Neuronal stem cell (in vitro differentiated cells): ENCODE measurements at places on chromosomes 11 and 22.

GRCh38 chr11:79438631-79439409, 2.0 kb downstream of the TENM4 start:
- peaks cover 15% of the 10 kb centered on the region for H3K4me1 ChIP-seq
- DNase-seq = peak; percentile 17
- no peak overlapping the region for H3K27ac ChIP-seq
- no peaks in the 10 kb centered on the region for H3K36me3 ChIP-seq
- peaks cover 2% of the 10 kb centered on the region for H3K27me3 ChIP-seq
- H3K4me3 ChIP-seq = peak overlapping the region; percentile 90

GRCh38 chr11:14446701-14447169, 52.9 kb downstream of the COPB1 start:
- peaks cover 2% of the 10 kb centered on the region for H3K4me1 ChIP-seq
- no peak overlapping the region for H3K27ac ChIP-seq
- H3K27me3 ChIP-seq = no peaks in the 10 kb centered on the region
- H3K36me3 ChIP-seq = no peaks in the 10 kb centered on the region
- no peak overlapping the region for H3K4me3 ChIP-seq

DNA sequence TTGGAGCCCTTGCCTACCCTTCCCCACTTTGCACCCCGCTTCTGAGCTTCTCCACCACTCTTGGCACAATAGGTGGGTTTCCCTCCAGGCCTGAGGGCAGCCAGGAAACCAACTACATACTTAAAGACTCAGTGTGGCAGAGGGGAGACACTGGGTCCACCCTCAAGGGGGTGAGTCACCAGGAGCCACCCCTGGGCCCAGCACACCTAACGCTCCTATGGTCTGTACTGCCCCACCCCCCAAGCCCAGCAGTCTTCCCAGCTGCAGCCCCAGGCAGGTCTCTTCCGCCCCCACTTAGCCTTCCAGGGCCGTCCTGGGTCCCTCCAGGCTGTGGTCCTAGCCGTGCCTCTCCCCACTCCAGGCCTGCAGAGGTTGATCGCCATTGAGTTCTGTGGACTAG, 3.2 kb upstream of the TMPRSS13 start:
- no peak overlapping the region for H3K4me3 ChIP-seq
- no peak for DNase-seq
- H3K36me3 ChIP-seq = no peaks in the 10 kb centered on the region
- H3K4me1 ChIP-seq = no peaks in the 10 kb centered on the region

DNA sequence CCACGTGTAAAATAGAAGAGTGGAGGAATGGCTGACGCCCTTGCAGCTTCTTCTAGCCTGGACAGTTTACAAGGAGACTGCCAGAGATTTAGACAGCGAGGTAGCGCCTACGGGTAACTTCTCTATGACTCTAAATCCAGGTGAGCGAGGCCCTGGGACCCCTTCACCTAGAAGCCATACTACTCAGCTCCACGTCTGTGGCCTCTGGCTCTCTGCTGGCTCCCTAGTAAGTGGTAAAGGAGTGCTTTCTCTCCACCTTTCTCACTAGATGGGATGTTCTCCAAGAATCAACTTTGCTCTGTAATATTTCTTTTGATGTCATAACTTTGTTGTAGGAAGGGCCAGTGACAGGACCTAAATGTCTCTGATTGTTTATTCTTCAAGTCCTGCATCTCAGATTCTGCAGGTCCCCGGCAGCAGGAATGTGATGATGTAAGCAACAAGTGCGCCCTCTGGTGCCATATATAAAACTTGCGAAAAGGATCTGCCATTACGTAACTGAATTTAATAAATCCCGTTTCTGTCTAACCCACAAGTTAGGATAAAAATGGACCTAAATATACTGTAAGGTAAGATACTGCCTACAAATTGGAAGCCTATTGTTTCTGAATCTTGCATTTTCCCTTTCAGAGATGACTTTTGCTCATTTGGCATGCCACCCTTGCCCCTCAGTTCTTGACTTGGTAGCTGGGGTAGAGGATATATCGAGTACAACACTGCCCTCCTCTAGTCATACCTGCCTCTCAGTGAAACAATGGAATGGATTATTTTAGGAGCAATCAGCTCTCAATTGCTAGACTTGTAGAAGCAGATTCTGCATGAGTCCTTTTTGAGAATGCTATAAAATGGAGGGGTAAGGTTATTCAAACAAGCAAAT, 11.0 kb upstream of the PTPN5 start:
- H3K4me3 ChIP-seq = no peak overlapping the region
- H3K27me3 ChIP-seq = no peaks in the 10 kb centered on the region
- no peaks in the 10 kb centered on the region for H3K4me1 ChIP-seq
- H3K27ac ChIP-seq = no peak overlapping the region
- no peaks in the 10 kb centered on the region for H3K36me3 ChIP-seq

GRCh38 chr11:86148345-86148747, 79.5 kb upstream of the PICALM start:
- H3K27ac ChIP-seq = no peak overlapping the region
- no peak for DNase-seq
- no peaks in the 10 kb centered on the region for H3K27me3 ChIP-seq
- no peak overlapping the region for H3K4me3 ChIP-seq

GRCh38 chr11:121733858-121734257, 281.1 kb upstream of the SORL1-AS1 start:
- H3K4me1 ChIP-seq = no peaks in the 10 kb centered on the region
- no peak overlapping the region for H3K27ac ChIP-seq
- no peak for DNase-seq
- no peaks in the 10 kb centered on the region for H3K36me3 ChIP-seq
- H3K4me3 ChIP-seq = no peak overlapping the region

GRCh38 chr22:49093192-49093880, 734.3 kb downstream of the BRD1 start:
- no peaks in the 10 kb centered on the region for H3K27me3 ChIP-seq
- DNase-seq = no peak
- no peaks in the 10 kb centered on the region for H3K36me3 ChIP-seq
- H3K4me3 ChIP-seq = no peak overlapping the region
- no peak overlapping the region for H3K27ac ChIP-seq

DNA sequence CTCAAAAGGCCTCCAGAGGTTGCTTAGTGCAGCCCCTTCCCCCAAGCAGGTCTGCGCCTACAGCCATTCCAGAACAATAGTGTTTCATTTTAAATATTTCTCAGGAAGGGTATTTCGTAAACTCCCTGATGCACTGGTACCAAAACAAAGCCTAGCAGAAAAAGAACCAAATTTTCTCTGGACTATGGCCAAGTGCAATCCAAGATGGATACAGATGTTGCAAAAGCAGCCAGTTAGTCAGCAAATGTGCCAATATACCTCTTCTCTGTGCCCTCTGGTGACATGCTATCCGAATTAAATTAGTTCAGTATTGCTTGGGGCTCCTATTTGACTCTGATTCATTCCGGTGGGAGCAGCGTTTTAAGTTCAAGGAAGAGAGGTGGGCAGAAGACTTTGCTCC, 247.8 kb downstream of the NTM start:
- no peaks in the 10 kb centered on the region for H3K4me1 ChIP-seq
- no peaks in the 10 kb centered on the region for H3K27me3 ChIP-seq
- no peaks in the 10 kb centered on the region for H3K36me3 ChIP-seq
- H3K4me3 ChIP-seq = no peak overlapping the region

- H3K4me3 ChIP-seq = no peak overlapping the region
- H3K27ac ChIP-seq = no peak overlapping the region
- H3K27me3 ChIP-seq = no peaks in the 10 kb centered on the region
- peaks cover 3% of the 10 kb centered on the region for H3K4me1 ChIP-seq
- DNase-seq = no peak
- H3K36me3 ChIP-seq = no peaks in the 10 kb centered on the region
These were observed 1526.5 kb downstream of the LRRC4C start for GRCh38 chr11:39932966-39933365.

DNA sequence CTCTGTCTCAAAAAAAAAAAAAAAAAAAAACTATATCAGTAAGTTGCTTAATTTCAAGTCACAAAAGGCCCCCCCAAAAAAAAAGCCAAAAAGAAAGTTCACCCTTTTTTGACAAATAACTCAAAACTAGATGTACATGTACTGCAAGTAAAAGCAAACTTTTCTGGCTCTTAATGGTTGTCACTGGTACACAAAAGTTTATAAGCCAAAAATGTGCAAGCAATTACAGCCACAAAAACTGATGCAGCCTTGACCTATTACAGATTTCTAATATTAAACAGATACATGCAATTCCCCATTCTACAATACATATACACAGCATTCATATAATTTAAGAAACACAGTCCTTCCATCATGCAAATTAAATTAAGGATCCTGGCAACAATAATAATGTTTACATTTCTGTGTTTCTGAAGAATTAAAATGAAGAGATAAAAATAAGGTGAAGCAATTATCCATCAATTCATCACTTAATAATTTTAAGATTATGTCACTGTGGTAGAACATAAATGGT, 18.6 kb downstream of the PICALM start:
- no peaks in the 10 kb centered on the region for H3K27me3 ChIP-seq
- DNase-seq = no peak
- H3K4me3 ChIP-seq = no peak overlapping the region
- H3K36me3 ChIP-seq = no peaks in the 10 kb centered on the region

DNA sequence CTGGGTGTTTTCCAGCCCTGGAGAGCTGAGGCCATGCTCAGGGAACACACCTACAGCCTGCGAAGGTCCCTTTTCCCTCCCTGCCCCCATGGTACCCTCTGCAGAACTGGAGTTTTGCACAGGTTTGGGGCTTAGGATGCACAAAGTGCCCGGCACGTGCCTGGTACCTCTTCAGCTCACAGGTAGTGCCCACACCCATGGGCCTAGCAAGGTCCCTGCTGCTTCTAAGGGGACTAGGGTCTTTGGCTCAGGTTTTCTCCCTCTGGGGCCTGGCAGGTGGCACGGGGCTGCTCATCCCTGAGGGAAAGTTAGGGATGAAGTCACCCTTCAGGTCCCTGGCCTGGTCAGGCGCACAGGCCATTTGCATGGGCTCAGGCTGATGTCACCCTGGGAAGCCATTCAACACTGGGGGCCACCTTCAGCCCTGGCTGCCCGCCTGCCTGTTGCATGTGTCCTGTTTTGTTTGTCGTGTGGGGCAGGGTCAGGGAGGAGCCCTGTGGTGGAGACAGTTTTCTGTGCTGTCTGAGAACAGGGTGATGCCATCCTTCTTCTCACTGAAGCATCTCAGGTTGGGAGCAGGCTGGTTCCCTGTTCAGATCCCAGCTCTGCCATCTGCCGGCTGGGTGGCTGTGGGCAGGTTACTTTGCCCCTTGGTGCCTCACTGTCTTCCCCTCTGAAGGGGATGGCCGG, 68.3 kb upstream of the CRYBB3 start:
- DNase-seq = no peak
- peak overlapping the region; percentile 5 for H3K4me3 ChIP-seq
- H3K27ac ChIP-seq = no peak overlapping the region
- H3K4me1 ChIP-seq = peaks cover 14% of the 10 kb centered on the region

DNA sequence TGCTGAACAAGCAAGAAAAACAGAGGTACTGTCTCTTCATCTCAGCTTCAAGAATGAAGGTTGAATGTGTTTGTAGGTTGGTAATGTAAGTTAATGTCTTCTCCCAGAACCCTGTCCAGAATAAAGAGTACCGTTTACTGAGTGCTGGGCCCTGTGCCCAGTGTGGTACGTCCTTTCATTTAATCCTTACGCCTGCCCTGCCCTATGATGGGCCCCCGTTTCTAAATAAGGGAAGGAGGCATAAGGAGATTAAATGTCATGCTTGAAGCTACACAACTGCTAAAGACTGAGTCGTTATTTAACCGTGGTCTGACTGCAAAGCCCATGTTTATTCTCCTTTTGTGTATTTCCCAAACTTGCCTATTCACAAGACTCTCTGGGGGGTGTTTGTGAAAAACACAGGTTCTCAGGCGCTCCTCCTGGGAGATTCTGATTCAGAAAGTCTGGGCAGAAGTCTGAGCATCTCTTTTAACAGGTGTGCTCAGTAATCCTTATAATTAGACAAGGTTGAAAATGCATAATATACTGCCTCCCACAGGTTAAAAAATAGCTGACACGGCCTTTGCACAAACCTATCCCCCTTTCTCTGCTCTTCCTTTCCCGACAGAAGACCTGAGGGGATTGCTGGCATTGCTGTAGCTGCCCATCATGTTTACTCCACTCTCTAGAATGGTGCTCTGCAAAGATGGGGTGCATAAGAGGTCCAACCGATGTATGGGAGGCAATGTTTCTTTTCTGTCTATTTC, 56.3 kb upstream of the ZBTB44 start:
- H3K36me3 ChIP-seq = no peaks in the 10 kb centered on the region
- no peaks in the 10 kb centered on the region for H3K27me3 ChIP-seq
- no peak for DNase-seq

GRCh38 chr22:44438481-44439131, 59.4 kb downstream of the RTL6 start:
- no peak overlapping the region for H3K4me3 ChIP-seq
- DNase-seq = no peak
- H3K27me3 ChIP-seq = no peaks in the 10 kb centered on the region
- no peak overlapping the region for H3K27ac ChIP-seq
- H3K36me3 ChIP-seq = no peaks in the 10 kb centered on the region

DNA sequence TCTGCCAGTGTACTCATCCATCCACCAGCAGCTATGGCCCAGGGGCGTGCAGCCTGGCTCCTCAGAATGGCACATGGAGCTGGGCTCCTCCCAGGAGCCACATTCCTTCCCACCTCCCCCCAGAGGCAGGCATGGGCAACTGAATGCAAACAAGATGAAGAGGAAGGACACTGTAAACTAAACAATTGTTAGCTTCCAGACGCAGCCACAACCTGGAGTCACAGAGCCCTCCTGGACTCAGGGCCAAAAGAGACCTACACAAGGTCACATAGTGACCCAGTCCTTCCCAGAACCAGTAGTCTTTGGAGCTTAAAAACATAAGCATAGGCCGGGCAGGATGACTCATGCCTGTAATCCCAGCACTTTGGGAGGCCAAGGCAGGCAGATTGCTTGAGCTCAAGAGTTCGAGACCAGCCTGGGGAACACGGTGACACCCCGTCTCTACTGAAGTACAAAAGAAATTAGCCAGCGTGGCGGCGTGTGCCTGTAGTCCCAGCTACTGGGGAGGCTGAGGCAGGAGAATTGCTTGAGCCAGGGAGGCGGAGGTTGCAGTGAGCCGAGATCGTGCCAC, 30.7 kb upstream of the CLDN5 start:
- H3K27me3 ChIP-seq = no peaks in the 10 kb centered on the region
- H3K4me3 ChIP-seq = no peak overlapping the region
- no peaks in the 10 kb centered on the region for H3K36me3 ChIP-seq
- H3K27ac ChIP-seq = no peak overlapping the region
- DNase-seq = peak; percentile 5

GRCh38 chr11:21807350-21807749, 385.5 kb upstream of the ANO5 start:
- DNase-seq = no peak
- no peak overlapping the region for H3K27ac ChIP-seq
- H3K4me3 ChIP-seq = no peak overlapping the region
- H3K36me3 ChIP-seq = no peaks in the 10 kb centered on the region
- H3K4me1 ChIP-seq = no peaks in the 10 kb centered on the region
- no peaks in the 10 kb centered on the region for H3K27me3 ChIP-seq

DNA sequence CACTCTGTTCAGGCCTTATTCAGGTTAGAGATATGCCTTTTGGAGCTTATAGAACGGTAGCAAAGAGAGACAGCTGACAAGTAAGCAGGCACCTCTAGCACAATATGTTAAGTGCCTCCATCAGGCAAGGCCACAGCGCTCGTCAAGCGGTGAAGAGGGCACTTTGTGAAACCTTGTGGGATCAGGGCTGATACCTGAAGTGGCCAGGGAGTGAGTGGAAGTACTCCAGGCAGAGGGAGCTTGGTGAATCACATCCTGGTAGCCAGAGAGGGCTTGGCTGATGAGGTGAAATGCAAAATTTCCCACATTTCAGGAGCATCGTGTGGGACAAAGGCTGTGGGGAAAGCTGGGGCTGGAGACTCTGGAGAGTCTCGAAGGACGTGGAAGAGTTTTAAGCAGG, 87.4 kb downstream of the PKNOX2 start:
- no peaks in the 10 kb centered on the region for H3K4me1 ChIP-seq
- H3K27me3 ChIP-seq = no peaks in the 10 kb centered on the region
- peaks cover 6% of the 10 kb centered on the region for H3K36me3 ChIP-seq
- H3K27ac ChIP-seq = no peak overlapping the region
- no peak for DNase-seq
